ENCODE measurements at places on chromosomes 11 and 22.

DNA sequence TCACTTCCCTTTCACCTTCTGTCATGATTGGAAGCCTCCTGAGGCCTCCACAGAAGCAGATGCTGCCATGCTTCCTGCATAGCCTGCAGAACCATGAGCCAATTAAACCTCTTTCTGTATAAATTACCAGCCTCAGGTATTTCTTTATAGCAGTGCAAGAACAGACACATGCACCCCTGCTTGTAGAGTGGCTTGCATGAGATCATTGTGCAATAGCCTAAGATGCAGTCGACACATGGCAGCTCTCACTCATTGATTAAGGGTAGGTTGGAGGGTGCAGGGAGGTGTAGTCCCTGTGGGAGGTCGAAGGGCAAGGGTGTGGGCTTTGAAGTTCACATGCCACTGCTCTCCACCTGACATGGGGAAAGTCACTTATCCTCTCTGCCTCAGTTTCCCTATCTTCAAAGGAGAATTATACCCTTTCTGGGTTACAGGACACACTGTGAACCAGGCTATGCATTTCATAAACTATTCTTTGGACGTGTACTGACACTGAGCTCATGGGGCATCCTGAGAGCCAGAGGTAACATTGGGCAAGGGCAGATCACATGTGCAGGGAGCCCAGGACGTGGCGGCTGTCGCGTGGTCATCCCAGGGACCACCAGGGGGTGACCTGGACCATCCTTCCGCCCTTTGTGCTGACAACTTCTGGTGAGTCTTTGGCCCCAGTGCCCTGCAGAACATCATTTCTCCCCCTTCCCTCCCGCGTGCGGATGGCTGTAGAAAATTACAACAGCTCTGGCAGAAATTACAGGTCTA is 69.2 kb upstream of the SHANK2 start:
- DNase-seq: no peak

DNA sequence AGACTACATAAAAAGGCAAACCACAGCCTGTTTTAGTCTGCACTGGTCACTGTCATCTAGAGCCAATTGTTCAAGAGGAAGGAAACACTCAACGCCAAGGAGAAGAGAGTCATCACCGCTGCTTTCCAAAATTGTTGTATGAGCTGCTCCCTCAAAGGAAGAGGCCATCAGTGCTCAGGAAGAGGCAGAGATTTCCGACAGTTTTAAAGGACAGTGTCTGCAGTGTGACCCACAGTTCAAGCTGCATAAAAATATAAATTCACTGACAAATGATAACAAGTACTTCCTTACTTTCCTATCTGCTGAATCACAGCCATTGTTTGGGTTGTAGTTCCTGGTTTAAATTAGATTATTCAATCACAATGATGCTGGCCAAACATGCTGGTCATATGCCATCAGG is 16.4 kb downstream of the PRCP start:
- no peak for DNase-seq

DNA sequence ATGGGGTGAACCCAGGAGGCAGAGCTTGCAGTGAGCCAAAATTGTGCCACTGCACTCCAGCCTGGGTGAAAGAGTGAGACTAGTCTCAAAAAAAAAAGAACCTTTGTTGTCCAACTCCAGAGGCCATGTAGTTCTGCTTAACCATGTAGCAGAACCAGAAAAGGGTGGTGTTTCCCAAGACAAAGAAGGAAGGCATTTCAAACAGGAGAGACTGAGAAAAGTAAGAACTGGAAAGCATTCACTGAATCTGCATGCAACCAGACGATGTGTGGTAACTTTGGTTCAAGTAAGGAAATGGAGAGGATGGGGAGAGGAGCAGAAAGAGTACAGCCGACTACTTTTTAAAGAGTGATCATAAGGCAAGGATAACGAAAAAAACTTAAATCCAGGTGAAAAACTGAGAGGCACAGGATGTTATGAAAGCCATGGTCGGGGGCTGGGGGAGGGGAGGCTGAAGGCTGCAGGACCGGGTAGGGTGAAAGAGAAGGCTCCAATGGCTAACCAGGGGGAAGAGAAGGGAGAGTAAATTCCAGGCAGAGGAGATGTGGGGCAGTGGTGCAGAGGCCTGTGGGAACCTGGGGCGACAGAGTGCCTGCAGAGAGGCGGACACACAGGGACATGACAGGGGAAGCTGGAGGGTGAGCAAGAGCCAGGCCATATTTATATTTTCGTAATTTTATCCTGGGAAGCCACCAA is 48.8 kb downstream of the MAPK1 start:
- no peak for DNase-seq

DNA sequence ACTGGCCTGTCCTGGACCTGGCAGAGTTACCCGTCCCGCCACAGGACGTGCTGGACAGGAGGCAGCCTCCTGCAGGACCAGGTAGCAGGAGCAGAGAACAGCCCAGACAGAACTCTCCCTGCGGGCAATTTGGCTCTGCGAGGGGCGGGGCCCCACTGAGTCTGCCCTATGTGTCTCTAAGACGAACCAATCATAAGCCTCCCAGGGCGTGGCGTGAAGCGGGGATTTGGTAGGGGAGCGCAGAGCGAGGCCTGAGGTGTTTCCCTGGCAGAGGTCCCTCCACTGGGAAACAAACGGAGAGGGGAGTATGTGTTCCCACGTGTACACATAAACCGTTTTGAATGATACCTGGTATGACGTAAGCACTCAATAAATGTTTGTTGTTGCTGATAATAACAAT is 7.4 kb downstream of the CD82 start:
- DNase-seq: no peak

DNA sequence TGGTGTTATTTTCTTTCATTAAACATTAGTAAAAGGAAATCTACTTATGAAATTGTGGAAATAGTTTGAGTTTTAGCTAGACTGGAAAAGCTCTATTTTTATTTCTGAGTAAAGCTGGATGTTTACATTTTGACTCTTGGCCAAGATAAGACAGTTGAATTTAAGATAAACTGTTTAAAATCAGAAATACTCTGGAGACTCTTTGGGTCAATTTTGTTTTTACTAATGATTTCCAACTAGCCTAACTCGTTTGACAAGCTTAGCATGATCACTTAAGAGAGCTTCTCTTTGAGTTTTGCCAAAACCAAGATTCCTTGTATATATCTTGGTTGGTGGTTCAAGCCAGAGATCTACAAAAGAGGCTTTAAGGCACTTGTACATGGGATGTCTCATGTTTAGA is 724.8 kb upstream of the LUZP2 start:
- no peak for DNase-seq

- no peak for DNase-seq
Measured at GRCh38 chr11:47148270-47148669, 28.4 kb downstream of the ARFGAP2 start.

DNA sequence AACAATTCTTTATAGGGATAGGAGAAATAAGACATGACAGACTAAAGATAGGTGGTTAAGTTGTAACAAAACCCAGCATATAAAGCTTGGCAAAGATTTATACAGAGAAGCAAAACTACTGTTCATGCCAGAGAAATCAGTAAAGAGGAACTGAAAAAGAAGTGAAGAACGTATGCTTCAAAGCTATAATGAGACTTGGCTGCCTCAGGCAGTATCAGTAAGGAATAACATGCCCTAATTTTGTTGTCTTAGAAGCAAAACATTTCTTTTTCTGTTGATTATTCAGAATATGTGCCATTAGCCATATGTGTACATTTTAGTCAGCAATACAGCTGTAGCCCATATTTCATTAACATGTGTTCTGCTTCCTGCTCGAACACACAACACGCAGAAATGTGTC is 403.2 kb downstream of the NELL1 start:
- DNase-seq: no peak

- DNase-seq: no peak
Measured at GRCh38 chr22:33697640-33698039, 222.6 kb downstream of the LARGE1 start.

- DNase-seq: no peak
Measured at GRCh38 chr11:12051287-12051662, 42.8 kb upstream of the DKK3 start.

GRCh38 chr22:43827003-43827735 is 15.1 kb upstream of the EFCAB6 start:
- DNase-seq: no peak
